Kasumi-1 (cell line): ENCODE measurements at places on chromosomes 7 and 10.

DNA sequence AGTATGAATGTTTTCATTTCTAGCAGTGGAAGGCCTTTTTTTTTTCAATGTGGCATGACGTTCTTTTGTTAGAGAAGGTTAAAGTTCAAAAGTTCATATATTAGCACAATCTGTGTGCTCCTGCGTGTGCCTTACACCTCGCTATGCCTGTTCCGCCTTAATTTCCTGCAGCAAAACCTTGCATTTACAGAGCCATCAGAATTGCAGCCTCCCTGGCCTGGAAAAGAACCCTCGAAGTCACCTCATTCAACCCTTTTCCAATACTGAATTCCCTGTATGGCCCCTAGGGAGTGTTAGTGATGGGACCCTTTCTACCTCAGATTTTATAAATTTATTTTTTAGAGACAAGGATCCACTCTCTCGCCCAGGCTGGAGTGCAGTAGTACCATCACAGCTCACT lies 103.5 kb upstream of the ZNF438 start:
- DNase-seq: no peak

DNA sequence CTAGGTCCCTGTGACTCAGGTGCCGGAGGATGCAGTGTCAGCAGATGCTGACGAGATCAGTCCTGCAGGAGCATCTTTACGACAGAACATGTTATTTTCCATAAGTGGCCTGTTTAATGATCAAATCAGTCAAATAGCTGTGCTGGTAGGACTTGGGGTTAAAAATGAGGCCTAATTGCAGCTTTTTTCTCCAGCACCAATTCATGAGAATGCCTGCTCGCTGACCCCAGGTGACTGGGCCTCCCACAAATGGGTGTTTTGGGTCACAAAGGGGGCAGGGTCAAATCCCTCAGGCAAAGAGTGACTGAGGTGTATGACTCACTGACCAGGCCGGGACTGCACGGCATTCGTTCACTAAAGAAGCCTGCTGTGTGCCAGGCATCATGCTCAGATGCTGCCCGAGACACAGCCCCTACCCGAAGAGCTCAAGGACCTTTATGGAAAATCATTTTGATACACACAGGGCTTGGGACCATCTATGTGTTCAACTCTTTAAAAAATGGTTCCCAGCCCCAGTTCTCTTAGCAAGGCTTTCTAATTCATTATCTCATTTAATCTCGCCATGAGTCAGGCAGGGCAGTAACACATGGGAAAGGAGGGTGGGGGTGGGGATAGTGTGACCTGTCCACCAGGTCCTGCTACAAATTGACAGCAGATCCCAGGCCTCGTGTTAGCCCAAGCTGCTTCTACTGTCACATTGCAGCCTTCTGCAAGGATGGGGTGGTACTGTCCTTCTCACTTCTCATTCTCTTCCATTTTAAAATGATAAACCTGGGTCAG lies 21.1 kb downstream of the ZNF775 start:
- no peak for DNase-seq

GRCh38 chr7:27151341-27151930 lies 947 bp downstream of the HOXA3 start:
- DNase-seq: no peak

GRCh38 chr10:16965740-16966447 lies 148.7 kb upstream of the RSU1 start:
- no peak for DNase-seq
